T-helper 17 cell (primary cell): ENCODE measurements at places on chromosomes 2 and 18.

- DNase-seq = no peak
Measured at GRCh38 chr2:60495041-60495625, 58.3 kb downstream of the BCL11A start.

- DNase-seq = no peak
Measured at GRCh38 chr2:239060676-239061075, 212.8 kb downstream of the TWIST2 start.

DNA sequence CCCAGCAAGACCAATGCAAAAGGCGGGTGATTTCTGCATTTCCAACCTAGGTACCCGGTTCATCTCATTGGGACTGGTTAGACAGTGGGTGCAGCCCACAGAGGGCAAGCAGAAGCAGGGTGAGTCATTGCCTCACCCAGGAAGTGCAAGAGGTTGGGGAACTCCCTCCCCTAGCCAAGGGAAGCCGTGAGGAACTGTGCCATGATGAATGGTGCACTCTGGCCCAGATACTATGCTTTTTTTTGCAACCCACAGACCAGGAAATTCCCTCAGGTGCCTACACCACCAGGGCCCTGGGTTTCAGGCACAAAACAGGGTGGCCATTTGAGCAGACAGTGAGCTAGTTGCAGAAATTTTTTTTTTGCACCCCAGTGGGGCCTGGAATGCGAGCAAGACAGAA, 662.6 kb upstream of the ACVR2A start:
- peak; percentile 56 for DNase-seq

GRCh38 chr2:199488772-199489400, 31.1 kb upstream of the SATB2 start:
- DNase-seq = no peak

DNA sequence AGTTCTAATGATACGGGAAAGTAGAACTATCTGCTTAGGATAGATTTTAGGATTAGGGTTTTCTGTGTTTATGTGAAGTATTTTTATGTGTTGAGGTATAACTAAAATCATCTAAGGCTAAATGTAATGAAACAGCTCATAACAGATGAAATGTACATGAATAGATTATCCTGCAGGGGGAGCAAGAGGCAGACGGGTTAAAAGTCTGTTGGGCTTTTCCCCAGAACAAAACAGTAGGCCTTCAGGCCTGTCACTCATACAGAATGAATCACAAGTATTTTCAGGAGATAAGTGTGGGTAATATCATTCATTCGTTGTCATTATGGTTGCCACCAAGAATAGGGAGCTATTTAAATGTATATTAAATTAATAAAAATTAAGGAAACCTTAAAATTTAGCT, 107.9 kb upstream of the IL1R2 start:
- no peak for DNase-seq

- DNase-seq = no peak
Measured at GRCh38 chr2:240972201-240972600, 26.2 kb upstream of the SNED1 start.

- DNase-seq = no peak
Measured at GRCh38 chr2:11100976-11101375, 54.3 kb upstream of the SLC66A3 start.

GRCh38 chr2:154455166-154455565, 243.3 kb upstream of the KCNJ3 start:
- no peak for DNase-seq

DNA sequence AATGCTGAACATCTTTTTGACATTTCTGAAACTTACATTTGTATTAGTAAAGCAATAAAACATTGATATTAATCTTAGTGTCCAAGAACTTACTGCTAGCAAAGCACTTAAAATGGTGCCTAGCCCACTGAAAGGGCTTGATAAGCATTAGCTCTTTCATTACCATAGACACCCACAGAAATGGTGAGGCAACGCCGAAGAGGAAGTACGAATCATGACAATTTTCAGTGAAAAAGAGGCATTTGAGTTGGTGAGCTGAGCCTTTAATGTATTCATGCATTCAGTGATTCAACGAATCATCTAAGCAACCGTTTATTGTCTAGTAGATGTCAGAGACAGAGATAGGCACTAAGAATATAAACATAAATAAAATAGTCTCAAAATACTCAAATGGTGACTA, 101.1 kb downstream of the PIGN start:
- DNase-seq = no peak

DNA sequence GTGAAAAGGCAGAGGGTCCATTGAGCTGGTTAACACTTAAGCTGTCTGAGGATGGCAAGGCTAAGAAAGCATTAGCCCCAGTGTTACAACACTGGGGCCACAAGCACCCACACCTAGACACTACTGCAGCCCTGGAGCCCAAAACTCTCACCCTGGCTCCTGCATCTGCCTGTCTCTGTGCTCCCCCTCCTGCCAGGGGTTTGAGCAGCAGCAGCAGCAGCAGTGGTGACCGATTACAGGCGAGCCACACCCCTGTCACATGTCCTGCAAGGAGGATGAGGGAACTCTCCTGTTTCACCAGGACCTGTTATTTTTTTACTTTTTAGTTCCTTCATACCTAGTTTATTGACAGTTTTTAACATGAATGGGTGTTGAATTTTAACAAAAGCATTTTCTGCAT, 326.7 kb upstream of the MAP2 start:
- no peak for DNase-seq

DNA sequence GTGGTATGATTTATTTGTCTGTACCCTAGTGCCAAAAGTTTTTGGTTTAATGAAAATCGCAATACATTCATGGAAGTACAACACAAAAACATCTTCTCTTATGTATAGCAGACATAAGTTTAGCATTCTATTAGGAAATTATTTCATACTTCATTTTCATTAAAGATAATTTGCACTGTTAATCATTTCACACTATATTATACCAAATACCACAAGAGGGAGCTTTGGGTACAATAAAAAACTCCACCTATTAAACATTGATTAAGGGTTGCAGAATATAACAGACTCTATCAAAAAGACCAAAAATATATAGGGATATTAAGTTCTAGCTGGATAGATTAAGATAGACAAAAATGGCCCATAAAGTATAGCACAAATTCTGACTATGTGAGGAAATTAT, 79.0 kb downstream of the SLC66A3 start:
- no peak for DNase-seq

DNA sequence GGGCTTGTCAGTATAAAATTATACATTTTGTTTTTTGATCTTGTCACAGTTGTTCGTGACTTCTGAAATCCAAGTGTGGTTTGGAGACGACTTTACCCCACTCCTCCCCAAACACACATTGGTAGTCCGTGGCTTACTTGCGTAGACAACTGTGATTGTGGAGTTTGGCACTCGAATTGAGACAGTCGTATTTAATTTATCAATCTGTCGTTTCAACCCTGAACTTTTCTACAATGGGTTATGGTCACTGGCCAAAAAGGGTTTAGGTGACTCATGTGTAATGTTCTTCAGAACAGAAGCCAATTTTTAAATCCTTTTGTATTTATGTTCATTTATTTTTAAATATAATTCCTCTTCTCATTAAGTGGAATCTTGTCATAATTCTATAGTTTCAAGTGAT, 129.9 kb downstream of the SPTBN1 start:
- no peak for DNase-seq

DNA sequence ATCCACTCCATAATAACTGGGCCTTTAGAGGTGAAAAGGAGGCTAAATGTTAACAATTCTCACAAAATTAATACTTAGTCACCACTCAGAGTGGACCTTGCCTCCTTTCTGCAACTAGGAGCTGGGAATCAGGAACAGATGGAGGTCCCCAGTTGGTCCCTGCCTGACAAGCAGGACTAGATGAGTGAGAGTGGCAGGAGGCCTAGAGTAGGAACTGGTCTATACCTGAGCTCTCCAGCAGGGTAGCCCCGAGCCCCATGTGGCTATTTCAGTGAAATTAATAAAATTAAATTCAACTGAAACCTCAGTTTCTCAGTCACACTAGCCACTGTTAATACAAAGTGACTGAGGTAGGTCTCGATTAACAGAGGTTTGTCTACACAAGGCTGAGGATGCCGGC, 150.5 kb downstream of the MYO5B start:
- no peak for DNase-seq

DNA sequence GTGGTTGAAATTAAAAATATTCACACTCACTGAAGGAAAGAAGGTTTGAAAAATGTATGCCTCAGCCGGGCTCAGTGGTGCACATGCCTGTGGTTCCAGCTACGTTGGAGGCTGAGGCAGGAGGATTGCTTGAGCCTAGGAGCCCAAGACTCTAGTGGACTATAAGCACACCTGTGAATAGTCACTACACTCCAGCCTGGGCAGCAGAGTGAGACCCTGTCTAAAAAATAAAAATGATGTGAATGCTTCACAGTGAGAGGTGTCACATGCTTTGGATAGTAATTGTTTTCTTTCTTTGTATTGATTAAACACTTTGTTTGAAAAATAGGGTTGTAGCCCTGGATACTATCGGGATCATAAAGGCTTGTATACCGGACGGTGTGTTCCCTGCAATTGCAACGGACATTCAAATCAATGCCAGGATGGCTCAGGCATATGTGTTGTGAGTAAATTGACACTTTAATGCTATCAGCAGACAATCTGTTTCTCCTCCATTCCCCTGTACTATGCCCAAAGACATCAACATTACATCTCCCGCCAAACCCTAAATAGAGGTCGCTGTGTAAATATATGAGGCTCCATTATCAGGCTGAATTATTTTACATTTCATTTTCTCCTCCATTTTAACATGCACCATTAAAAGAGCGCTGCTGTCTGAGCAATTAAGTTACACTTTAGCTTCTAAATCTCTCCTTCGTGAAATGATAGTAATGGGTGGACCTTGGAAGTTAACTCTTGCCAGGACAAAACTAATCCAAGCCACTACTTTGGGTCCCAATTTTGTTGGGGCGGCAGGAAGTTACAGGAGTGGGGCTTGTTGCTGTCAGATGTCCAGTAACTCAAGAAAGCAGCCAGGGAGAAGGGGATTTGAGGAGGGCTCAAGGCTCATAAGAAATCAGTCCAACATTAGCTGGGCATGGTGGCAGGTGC, 138.3 kb upstream of the TTC39C start:
- no peak for DNase-seq

- no peak for DNase-seq
Measured at GRCh38 chr2:169452080-169452479, 27.2 kb upstream of the BBS5 start.
